Testis (tissue), 5 donors: ENCODE measurements at places on chromosomes 2 and 18. TPM values are rescaled to one million over a fixed set of nuclear protein-coding genes. Genes with fewer than 3 reads are reported as not detected.

Gene TFPI
- 10.5 TPM for total RNA-seq

Gene TMEM163
- 37.3 TPM for total RNA-seq

DNA sequence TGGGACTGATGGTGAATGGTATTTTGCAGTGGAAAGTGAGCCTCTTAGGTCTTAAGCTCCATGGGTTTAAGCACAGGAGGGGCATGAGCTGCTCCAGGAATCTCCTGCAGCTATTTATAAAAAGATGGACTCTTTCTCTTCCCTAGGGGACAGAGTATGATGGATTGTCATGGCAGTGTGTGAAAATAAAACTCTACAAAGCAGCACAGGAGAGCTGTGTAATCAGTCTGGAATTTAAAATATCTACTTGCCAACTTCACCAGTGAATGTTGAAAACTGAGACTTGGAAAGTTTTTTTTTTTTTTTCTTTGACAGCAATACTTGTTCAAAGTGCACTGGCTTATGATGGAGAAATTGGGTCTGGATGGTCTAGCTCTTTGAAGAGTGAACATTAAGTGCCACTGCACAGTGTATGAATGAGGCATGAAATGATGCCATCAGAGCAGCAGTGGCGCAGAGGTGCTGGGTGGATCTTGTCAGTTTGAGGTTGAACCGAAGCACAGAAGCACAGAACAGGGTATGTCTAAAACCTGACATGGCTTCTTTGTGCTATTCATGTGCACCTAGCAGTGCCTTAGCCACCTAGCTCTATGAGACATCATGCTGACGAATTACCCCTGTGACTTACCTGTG, 245.4 kb downstream of the PTPRM start:
- no peak overlapping the region for H3K4me3 ChIP-seq
- no peak overlapping the region for H3K27ac ChIP-seq

GRCh38 chr2:47946593-47946992, 40.3 kb upstream of the FBXO11 start:
- peaks cover 4% of the 10 kb centered on the region for H3K4me1 ChIP-seq
- no peak overlapping the region for H3K27ac ChIP-seq
- H3K36me3 ChIP-seq: no peaks in the 10 kb centered on the region
- no peak for DNase-seq
- H3K27me3 ChIP-seq: no peaks in the 10 kb centered on the region

GRCh38 chr2:168155046-168155445, 92.3 kb downstream of the STK39 start:
- no peaks in the 10 kb centered on the region for H3K27me3 ChIP-seq
- H3K4me1 ChIP-seq: peaks cover 14% of the 10 kb centered on the region
- no peak overlapping the region for H3K27ac ChIP-seq
- no peaks in the 10 kb centered on the region for H3K36me3 ChIP-seq
- DNase-seq: no peak
- H3K4me3 ChIP-seq: no peak overlapping the region

DNA sequence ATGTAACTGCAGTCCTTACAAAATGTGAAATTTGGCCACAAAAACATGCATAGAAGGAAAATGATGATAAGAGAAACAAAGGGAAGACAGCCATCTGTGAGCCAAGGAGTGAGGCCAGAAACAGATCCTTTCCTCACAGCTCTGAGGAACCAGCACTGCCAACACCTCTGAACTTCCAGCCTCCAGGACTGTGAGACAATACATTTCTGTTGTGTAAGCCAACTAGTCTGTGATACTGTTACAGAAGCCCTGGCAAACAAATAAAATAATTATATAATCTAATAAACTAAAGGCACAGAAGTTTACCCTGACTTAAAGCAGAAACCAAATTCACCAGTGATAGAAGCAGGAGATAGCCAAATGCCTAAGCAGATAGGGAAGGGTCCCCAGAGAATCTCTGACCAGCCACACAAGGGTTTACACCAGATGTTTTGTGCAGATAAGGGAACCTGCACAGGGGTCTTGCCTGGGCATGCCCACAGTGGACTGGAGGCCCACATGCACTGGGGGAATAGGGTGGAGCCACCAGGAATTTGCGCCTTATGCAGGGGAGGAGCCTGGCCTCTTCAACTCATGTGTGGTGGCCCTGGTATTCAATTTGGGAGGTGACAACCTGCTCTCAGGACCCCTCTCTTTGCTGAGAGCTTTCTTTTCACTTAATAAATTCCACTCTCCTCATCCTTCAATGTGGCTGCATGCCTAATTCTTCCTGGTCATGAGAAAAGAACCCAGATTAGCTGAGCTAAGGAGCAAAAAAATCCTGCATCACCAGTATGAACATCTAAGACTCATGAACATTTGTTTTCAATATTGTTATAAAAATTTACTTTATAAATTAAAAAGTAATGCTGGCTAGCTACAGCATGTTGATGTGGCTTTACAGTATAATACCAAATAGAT, 3.8 kb upstream of the GCC2 start:
- no peaks in the 10 kb centered on the region for H3K27me3 ChIP-seq
- no peaks in the 10 kb centered on the region for H3K36me3 ChIP-seq
- DNase-seq: no peak

DNA sequence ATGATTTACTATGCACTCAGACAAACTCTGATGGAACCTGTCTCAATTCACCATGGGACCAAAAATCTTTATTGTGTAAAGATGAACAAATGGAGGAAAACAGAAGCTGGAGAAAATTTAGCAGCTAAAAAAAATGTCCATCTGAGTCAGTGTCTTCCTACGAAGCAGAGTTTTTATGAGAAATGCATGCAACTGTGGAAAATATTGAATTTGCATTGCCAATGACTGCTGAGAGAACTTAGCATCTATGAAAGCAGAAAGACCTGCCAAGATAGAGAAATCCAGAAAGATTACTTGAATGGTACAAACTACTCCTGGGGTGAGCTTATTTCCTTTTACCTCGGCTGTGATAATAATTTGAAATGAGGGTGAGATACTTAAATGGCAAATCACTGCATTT, 289.7 kb upstream of the GCFC2 start:
- H3K4me3 ChIP-seq: no peak overlapping the region
- DNase-seq: no peak
- no peak overlapping the region for H3K27ac ChIP-seq
- no peaks in the 10 kb centered on the region for H3K4me1 ChIP-seq
- H3K27me3 ChIP-seq: no peaks in the 10 kb centered on the region
